ENCODE measurements at places on chromosomes 13 and 19.

DNA sequence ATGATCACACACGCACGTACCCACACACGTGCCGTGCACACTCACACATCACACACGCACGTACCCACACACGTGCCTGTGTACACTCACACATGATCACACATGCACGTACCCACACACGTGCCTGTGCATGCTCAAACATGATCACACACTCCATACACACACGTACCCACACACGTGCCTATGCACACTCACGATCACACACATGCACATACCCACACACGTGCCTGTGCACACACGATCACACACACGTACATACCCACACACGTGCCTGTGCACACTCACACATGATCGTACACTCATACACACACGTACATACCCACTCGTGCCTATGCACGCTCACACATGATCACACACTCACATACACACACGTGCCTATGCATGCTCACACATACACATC is 86.8 kb downstream of the RAB20 start:
- peaks cover 3% of the 10 kb centered on the region for H3K27me3 ChIP-seq
- DNase-seq: no peak
- peaks cover 2% of the 10 kb centered on the region for H3K4me1 ChIP-seq
- H3K27ac ChIP-seq: no peak overlapping the region
- no peak overlapping the region for H3K4me3 ChIP-seq

GRCh38 chr19:37902668-37903067 is 3.7 kb downstream of the WDR87 start:
- H3K4me1 ChIP-seq: peaks cover 15% of the 10 kb centered on the region
- no peaks in the 10 kb centered on the region for H3K36me3 ChIP-seq
- peak; percentile 89 for DNase-seq
- H3K27me3 ChIP-seq: peaks cover 2% of the 10 kb centered on the region

- no peaks in the 10 kb centered on the region for H3K4me1 ChIP-seq
- H3K36me3 ChIP-seq: no peaks in the 10 kb centered on the region
- peaks cover 15% of the 10 kb centered on the region for H3K27me3 ChIP-seq
- DNase-seq: no peak
- H3K4me3 ChIP-seq: no peak overlapping the region
- no peak overlapping the region for H3K27ac ChIP-seq
Measured at GRCh38 chr13:50626101-50626547, 217.4 kb downstream of the DLEU7 start.

DNA sequence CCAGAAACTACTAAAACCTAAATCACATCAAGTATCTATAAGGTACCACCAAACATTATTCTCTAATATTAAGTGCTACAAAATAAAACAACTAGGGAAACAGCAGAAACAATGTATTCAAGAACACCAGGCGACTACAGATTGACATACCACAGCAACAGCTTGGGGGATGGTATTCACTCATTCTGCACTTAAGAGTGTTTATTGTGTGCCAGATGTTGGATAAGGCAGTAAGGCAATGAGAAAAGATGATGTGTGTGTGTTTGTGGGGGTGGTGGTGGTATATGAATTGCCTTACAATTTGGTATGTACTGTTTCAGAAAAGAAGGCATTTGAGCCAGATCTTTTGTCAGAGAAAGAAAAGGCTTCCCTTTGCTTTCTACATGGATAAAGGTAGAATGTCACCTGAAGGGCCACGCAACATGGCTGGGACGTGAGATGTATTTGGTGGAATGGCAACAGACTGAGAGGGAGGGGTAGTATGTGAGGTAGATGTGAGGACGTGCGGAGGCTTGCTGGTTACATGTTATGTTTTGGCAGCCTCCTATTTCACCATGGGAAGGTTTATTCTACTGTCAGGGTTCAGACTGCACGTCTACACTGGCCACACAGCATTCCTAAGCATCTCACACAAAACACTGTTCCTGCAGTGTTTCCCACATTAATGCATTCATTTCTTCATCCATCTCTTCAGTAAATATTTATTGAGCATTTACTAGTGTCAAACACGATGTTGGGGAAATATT is 300.7 kb downstream of the KLF12 start:
- no peaks in the 10 kb centered on the region for H3K27me3 ChIP-seq
- no peaks in the 10 kb centered on the region for H3K36me3 ChIP-seq
- peak overlapping the region; percentile 17 for H3K27ac ChIP-seq
- DNase-seq: no peak

- no peaks in the 10 kb centered on the region for H3K27me3 ChIP-seq
- DNase-seq: no peak
- peaks cover 40% of the 10 kb centered on the region for H3K36me3 ChIP-seq
Measured at GRCh38 chr19:10450191-10450852, 30.0 kb downstream of the PDE4A start.

- H3K27me3 ChIP-seq: no peaks in the 10 kb centered on the region
- no peak overlapping the region for H3K27ac ChIP-seq
- H3K36me3 ChIP-seq: peaks cover 62% of the 10 kb centered on the region
- H3K4me1 ChIP-seq: peaks cover 11% of the 10 kb centered on the region
- peak; percentile 35 for DNase-seq
Measured at GRCh38 chr19:17576758-17577456, 21.5 kb downstream of the COLGALT1 start.

DNA sequence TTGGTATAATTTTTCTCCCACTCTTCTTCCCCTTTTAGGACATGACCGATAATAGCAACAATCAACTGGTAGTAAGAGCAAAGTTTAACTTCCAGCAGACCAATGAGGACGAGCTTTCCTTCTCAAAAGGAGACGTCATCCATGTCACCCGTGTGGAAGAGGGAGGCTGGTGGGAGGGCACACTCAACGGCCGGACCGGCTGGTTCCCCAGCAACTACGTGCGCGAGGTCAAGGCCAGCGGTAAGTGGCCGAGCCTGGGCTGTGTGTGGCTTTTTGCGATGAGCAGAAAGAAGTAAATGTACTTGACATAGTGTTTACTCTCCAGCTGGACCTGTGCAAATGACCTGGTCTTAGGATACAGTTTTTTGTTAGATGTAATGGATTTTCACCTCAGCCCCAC is 102.5 kb downstream of the ARHGEF7 start:
- no peak for DNase-seq
- no peaks in the 10 kb centered on the region for H3K27me3 ChIP-seq
- H3K4me3 ChIP-seq: no peak overlapping the region

DNA sequence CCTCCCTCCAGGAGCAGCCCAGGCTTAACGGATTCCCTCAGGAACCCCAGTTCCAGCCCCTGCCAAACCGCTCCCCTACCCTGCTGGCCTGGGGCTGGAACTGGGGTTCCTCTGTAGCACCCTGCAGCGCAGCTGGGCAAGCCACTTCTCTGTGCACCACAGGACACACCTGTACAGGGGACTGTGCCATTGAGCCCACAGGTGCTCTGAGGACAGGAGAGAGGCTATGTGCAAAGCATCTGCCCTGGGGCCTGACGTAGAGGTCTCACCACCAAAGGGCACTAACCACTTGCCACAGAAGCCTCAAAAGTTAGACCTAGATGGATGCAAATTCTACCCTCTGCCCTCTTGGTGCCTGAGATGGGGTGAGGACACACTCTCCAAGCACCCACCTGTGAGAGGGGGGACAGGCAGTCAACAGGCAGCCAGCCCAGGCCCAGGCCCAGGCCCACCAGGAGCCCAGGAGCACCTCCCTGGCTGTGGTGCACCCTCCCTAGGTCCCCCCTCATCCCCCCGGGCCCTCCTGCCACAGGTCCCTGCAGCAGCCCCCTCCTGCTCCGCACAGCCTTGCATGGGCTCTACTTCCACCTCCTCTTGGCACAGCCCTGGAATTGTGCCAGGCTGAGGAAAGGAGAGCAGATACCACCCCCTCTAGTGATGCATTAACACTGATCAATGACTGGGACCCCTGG is 27.6 kb upstream of the SLC35E1 start:
- peaks cover 49% of the 10 kb centered on the region for H3K4me1 ChIP-seq
- H3K27me3 ChIP-seq: no peaks in the 10 kb centered on the region
- no peak overlapping the region for H3K27ac ChIP-seq
- no peak for DNase-seq

- peaks cover 27% of the 10 kb centered on the region for H3K27me3 ChIP-seq
- H3K27ac ChIP-seq: no peak overlapping the region
- H3K36me3 ChIP-seq: no peaks in the 10 kb centered on the region
- DNase-seq: no peak
- no peaks in the 10 kb centered on the region for H3K4me1 ChIP-seq
Measured at GRCh38 chr19:50670102-50670380, 20.8 kb downstream of the C19orf81 start.

- no peak overlapping the region for H3K4me3 ChIP-seq
- peaks cover 16% of the 10 kb centered on the region for H3K36me3 ChIP-seq
- H3K27me3 ChIP-seq: no peaks in the 10 kb centered on the region
Measured at GRCh38 chr13:27549406-27549981, 70.8 kb downstream of the LNX2 start.

DNA sequence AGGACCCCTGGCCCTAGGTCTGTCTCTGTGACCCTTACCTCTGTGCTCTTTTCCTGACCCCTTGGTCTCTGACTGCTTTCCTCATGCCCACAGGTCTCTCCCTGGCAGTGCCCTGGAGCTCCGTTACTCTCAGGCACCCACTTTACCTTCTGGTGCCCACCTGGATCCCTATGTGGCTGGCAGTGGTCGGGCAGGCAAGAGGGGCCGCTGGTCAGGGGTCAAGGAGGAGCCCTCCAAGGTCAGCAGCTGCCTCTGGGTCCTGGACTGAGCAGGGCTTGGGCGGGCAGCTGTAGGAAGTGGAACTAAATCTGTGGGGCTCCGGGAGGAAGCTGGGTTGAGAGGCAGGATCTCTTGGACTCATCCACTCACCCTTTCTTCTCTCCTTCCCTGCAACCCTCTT is 16.3 kb downstream of the PPFIA3 start:
- DNase-seq: no peak
- H3K4me1 ChIP-seq: peaks cover 18% of the 10 kb centered on the region
- H3K36me3 ChIP-seq: no peaks in the 10 kb centered on the region
- no peak overlapping the region for H3K4me3 ChIP-seq
- no peak overlapping the region for H3K27ac ChIP-seq
- peaks cover 12% of the 10 kb centered on the region for H3K27me3 ChIP-seq

GRCh38 chr19:1172353-1173158 is 1.5 kb downstream of the SBNO2 start:
- H3K4me3 ChIP-seq: peak overlapping the region; percentile 87
- peak overlapping the region; percentile 30 for H3K27ac ChIP-seq
- DNase-seq: no peak
- no peaks in the 10 kb centered on the region for H3K27me3 ChIP-seq

DNA sequence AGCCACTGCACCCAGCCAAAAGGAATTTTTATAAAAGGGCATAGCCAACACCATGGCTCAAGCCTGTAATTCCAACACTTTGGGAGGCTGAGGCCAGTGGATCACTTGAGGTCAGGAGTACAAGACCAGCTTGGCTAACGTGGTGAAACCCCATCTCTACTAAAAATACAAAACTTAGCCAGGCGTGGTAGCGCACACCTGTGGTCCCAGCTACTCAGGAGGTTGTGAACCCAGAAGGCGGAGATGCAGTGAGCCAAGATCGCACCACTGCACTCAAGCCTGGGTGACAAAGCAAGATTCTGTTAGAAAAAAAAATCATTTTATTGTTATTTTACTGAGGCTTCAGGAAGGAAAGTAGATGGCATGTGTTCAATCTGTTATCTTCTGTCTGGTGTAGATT is 31.3 kb upstream of the FOXO1 start:
- DNase-seq: no peak
- H3K36me3 ChIP-seq: no peaks in the 10 kb centered on the region
- H3K27me3 ChIP-seq: no peaks in the 10 kb centered on the region
- H3K4me3 ChIP-seq: no peak overlapping the region

GRCh38 chr19:32349724-32350470 is 4.5 kb downstream of the ZNF507 start:
- H3K27me3 ChIP-seq: no peaks in the 10 kb centered on the region
- H3K4me1 ChIP-seq: peaks cover 46% of the 10 kb centered on the region
- no peak for DNase-seq
- no peak overlapping the region for H3K4me3 ChIP-seq

- H3K4me3 ChIP-seq: peak overlapping the region; percentile 76
- peaks cover 2% of the 10 kb centered on the region for H3K36me3 ChIP-seq
- peak overlapping the region; percentile 91 for H3K27ac ChIP-seq
- peak; percentile 55 for DNase-seq
- no peaks in the 10 kb centered on the region for H3K27me3 ChIP-seq
- H3K4me1 ChIP-seq: peaks cover 78% of the 10 kb centered on the region
Measured at GRCh38 chr19:40610396-40611064, 9.4 kb downstream of the LTBP4 start.

GRCh38 chr13:73465617-73465971 is 406.8 kb downstream of the KLF5 start:
- no peak overlapping the region for H3K4me3 ChIP-seq
- no peak for DNase-seq
- no peaks in the 10 kb centered on the region for H3K4me1 ChIP-seq
- H3K36me3 ChIP-seq: no peaks in the 10 kb centered on the region
- no peak overlapping the region for H3K27ac ChIP-seq

- H3K27me3 ChIP-seq: peaks cover 3% of the 10 kb centered on the region
- no peak for DNase-seq
- no peaks in the 10 kb centered on the region for H3K4me1 ChIP-seq
- no peak overlapping the region for H3K27ac ChIP-seq
Measured at GRCh38 chr13:25493931-25494640, 122.3 kb downstream of the ATP8A2 start.

DNA sequence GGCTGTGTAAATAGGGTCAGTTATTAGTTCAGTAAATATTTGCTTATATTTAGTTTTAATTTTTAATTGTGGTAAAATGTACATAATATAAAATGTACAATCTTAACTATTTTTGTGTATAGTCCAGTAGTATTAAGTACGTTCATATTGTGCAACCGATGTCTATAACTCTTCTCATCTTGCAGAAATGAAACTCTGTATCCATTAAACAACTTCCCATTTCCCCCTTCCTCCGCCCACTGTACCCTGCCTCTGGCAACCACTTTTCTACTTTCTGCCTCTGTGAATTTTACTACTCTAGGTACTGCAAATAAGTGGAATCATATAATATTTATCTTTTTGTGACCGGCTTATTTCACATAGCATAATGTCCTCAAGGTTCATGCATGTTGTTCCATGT is 24.4 kb downstream of the UBAC2 start:
- H3K27ac ChIP-seq: no peak overlapping the region
- H3K4me3 ChIP-seq: no peak overlapping the region
- H3K4me1 ChIP-seq: peaks cover 87% of the 10 kb centered on the region
- no peak for DNase-seq
- H3K27me3 ChIP-seq: no peaks in the 10 kb centered on the region

GRCh38 chr13:99215184-99215830 is 14.7 kb downstream of the UBAC2 start:
- peak overlapping the region; percentile 76 for H3K4me3 ChIP-seq
- DNase-seq: peak; percentile 78
- peaks cover 31% of the 10 kb centered on the region for H3K36me3 ChIP-seq
- no peaks in the 10 kb centered on the region for H3K27me3 ChIP-seq
- peaks cover 73% of the 10 kb centered on the region for H3K4me1 ChIP-seq
- peak overlapping the region; percentile 93 for H3K27ac ChIP-seq

DNA sequence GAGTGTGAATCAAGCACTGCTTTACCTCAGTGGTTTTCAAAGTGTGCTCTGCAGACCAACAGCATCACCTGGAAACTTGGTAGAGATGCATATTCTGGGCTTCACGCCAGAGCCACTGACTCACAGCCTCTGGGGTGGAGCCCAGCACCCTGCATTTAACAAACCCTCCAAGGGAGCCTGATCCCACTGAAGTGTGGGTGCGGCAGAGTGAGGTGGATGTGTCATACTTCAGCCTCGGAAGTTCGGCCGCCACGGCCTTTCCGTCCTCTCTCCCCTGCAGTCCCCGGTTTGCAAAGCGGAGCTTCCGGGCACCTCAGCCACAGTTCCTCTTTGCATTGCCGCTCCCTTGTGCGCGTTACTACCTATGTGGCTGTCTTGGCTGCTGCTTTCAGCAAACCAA is 33.3 kb upstream of the MICU2 start:
- peaks cover 4% of the 10 kb centered on the region for H3K27me3 ChIP-seq
- no peak overlapping the region for H3K4me3 ChIP-seq
- H3K36me3 ChIP-seq: no peaks in the 10 kb centered on the region
- no peak overlapping the region for H3K27ac ChIP-seq
- no peak for DNase-seq
- no peaks in the 10 kb centered on the region for H3K4me1 ChIP-seq

Data from activated CD8-positive, alpha-beta T cell treated with anti-CD3 and anti-CD28 coated beads, Interleukin-2, amount 10 ng/mL, durations not matched to agents 7 days and 5 days (primary cell).